ENCODE measurements at places on chromosomes 7 and 10.
A peak's percentile ranks its signal among the peaks of the same experiment; 100 is the strongest.

GRCh38 chr7:36967387-36967786 is 243.1 kb upstream of the AOAH start:
- peak; percentile 85 for DNase-seq

GRCh38 chr7:70728872-70729552 is 402.9 kb upstream of the GALNT17 start:
- DNase-seq, result no peak

GRCh38 chr7:6536262-6537260 is 14.7 kb downstream of the GRID2IP start:
- no peak for DNase-seq

GRCh38 chr10:104127411-104127810 is 5.4 kb downstream of the SFR1 start:
- DNase-seq, result no peak

- no peak for DNase-seq
Measured at GRCh38 chr10:29254123-29255046, 34.5 kb upstream of the LYZL1 start.

- DNase-seq, result no peak
Measured at GRCh38 chr7:157502701-157503111, 165.9 kb downstream of the DNAJB6 start.

DNA sequence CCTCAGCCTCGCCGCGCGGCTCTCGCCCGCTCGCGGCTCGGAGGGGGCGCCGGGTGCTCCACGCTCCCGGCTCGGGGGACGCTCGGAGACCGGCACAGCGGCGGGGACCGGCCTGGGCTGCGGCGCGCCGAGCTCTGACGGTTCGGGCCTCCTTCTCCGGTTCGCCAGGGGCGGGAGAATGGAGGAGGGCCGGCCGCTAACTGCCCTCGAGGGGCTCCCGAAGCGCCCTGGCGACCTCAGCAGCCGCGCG is 232 bp upstream of the GRID1 start:
- DNase-seq, result no peak

DNA sequence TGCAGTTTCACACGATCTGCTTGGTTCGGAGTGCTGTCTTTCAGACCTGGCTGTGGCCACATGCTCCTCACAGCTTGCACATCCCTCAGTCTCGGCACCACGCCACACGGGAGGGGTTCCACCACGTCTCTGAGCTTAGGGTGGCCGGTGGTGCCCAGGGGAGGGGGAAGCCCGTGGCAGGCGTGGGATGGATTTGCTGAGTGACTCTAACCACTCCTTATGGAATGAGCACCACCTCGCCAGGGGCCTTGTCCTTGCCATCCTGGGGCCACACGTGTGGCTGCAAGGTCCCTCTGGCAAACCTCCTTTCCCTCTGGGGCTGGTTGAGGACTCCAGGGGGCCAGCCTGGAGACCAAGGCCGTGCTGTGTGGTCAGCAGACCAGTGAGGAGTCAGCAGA is 29.1 kb upstream of the FAM20C start:
- DNase-seq, result no peak

DNA sequence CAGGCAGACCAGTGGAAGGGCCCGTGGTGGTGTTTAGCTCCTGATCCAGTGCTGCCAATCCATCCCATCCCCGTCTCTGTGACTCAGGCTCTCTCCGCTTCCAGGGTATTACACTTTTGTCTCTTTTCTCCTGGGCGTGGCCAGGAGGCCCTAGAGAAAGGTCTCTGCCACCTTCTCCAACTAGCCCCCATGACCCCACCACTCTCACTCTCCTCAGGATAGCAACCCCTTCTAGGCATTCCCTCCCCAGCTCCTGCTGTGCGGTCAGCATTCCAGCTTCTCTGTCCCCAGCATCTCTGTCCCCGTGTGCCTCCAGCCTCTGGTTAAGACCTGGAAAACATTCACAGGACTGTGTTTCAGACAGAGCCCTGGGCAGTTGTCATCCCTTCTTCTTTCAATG is 36.2 kb upstream of the R3HCC1L start:
- DNase-seq, result no peak

DNA sequence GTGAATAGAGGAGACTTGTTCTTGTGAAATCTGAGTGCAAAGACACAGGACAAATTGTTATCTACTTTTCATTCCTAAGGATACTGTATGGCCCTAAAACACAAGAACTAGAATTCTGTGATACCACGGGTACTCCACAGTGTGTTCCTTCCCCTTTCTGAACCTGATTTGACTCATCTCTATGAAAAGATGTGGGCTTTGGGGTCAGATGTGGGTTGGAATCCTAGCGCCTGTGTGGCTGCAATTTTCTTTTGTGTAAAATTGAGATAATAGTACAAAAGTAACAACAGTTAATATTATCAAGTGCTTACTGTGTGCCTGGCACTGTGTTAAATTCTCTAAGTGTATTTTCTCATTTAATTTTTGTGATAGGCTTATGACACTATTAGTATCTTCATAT is 8.1 kb downstream of the SRGN start:
- DNase-seq, result no peak

- no peak for DNase-seq
Measured at GRCh38 chr7:33137103-33137502, 7.7 kb downstream of the BBS9 start.

DNA sequence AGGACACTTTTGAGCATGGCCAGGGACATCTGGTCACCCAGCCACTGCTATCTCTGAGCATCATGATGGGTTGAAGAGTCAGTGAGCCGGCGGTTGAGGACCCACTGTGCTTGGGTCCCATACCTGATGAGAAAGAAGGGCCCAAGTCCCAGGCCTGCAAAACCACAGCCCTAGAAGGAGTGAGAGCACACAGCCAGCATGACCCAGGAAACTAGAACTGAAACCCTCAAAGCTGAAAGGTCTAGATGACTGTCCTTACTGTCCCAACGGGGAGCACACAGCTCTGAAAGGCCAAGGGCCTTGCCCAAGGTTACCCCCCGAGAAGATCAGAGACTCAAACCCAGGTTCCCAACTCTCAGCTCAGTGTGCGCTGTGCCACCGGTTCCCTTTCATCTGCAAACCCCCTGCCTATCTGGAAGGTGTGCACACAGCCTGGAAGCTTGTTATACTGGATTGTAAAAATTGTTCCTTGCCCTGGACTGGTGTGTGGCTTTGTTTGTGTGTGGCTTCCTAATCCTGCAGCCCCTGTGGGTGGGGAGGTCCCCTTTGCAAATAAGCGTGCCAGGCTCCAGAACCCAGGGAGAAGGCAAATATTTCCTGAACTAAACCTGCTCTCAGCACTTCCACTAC is 22.6 kb upstream of the PSAP start:
- no peak for DNase-seq

DNA sequence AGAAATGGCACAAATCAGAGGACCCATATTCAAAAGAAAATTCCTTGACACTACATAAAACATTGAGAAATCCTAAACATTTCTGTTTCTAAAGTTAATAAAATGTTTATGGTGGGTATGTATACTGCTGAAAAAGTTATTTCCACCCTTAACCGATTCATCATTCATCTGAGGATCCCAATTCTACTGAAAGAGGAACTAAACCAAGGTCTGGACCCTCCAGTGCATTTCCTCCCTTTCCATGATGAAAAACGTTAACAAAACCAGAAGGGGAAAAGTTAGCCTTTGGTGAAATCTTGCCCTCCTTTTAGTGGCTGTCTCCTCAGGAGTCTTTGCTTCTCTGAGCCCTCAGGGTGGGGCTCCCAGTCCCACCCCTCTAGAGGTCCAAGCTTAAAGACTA is 144.5 kb upstream of the ASAH2 start:
- DNase-seq, result no peak

DNA sequence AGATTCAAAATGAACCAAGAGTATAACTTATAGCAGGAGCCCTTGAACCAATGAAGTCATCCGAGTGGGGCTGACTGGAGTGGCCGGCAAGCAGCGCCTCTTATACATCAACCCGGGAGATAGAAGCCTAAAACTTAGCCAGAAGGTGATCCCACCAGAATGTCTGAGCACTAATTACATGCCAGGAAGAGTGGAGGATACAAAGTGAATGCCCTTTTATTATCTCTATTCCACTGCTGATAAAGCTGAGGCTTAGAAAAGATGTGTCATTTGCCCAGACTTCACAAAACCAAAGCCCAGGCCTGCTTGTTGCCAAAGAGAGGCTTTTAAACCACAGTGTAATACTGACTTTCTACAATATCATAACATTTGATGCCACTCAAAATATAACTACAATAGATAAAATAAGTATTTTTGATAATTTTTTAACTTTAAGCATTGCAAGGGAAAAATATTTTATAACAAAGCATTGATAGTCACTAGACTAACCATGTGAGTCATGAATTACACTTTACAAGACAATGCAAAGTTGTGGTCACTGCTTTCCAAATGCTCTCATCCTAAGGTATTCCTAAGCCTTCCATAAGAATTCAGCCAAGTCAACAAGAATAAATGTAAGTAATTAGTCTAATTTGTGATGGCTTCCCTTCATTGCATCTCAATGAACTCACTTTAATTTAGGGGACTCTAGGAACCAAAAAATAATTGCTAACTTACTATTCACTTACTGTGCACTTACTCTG is 58.6 kb upstream of the ARID5B start:
- peak; percentile 47 for DNase-seq

GRCh38 chr7:2354939-2355704 is 495 bp downstream of the EIF3B start:
- DNase-seq, result peak; percentile 25

GRCh38 chr10:23869548-23869947 is 339.4 kb upstream of the KIAA1217 start:
- no peak for DNase-seq

- no peak for DNase-seq
Measured at GRCh38 chr7:155373359-155374273, 75.9 kb downstream of the INSIG1 start.

GRCh38 chr10:68087685-68088401 is 12.8 kb upstream of the HERC4 start:
- no peak for DNase-seq

GRCh38 chr7:5377816-5378215 is 45.8 kb downstream of the TNRC18 start:
- no peak for DNase-seq

DNA sequence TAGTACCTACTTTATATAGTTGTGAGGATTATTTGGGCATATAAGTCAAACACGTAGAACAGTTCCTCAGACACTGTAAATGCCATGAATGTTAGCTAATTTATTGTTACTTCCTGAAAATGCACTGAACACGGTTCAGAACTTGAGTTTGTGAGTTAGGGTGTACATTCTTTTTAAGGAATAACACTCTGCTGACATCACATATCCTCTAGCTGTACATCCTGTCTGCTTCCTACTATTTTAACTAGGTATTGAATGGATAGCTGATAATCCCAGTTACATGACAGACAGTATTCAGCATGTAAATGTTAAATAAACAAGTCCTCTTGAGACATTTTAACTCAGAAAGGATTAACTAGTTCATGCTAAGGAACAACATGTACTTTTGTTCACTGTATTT is 16.0 kb downstream of the SAMD8 start:
- DNase-seq, result no peak

GRCh38 chr7:132609906-132610520 is 33.7 kb upstream of the PLXNA4 start:
- DNase-seq, result no peak

DNA sequence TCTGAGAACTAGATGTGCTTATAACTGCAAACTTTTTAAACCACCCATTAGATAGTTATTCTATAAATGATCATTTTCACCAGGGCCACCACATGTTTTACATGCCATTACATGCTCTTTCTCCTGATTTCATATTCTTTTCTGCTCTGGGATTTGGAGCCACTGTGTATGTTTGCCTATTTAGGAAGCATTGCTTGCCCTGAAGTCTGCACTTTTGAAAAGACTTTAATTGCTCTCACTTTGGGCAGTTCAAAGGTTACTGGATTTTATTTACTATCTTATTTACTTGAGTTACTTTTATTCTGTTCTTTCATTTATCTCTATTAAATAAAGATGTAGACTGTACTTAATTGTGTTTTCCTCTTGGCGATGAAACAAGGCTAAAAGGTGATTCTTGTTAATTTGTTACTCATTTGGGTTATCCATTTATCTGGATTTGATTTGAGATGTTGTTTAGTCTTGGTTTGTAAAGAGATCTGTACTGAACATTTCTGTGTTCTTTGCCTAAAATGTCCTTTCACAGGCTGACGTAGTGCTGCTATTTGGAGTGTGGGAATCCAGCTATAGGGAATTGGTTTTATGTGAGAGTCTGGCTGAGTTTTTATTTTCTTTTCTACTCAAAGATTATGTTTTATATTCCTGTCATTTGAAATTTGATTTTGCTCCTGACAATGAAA is 88.8 kb downstream of the SUGCT start:
- no peak for DNase-seq

- DNase-seq, result no peak
Measured at GRCh38 chr7:20216406-20217036, 663 bp downstream of the MACC1 start.

- no peak for DNase-seq
Measured at GRCh38 chr7:84207025-84207424, 12.4 kb upstream of the SEMA3A start.

DNA sequence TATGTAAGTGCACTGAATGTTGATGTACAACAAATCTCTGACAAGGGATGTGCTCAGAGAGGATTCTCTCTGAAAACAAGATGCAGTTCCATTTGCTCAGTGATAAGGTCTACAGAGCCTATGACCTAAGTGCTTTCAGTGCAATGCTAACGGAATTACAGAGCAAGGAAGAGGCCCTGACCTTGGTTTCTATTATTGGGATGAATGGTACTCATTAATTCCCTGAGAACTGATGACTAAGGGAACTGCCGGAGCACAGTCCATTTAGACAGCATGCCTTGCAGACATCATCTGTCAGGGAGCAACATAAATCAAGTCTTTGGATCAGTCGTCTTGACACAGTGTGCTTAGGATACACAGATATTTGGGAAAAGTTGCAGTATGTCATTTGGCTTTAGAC is 340.8 kb downstream of the PHTF2 start:
- DNase-seq, result peak; percentile 67

GRCh38 chr10:21943633-21944265 is 59.8 kb downstream of the DNAJC1 start:
- no peak for DNase-seq

- DNase-seq, result no peak
Measured at GRCh38 chr7:66869660-66870450, 51.2 kb upstream of the TMEM248 start.

GRCh38 chr10:110666673-110667072 is 22.5 kb downstream of the RBM20 start:
- no peak for DNase-seq

- no peak for DNase-seq
Measured at GRCh38 chr10:132528064-132528691, 9.4 kb upstream of the INPP5A start.

- DNase-seq, result no peak
Measured at GRCh38 chr7:73463260-73463659, 29.7 kb downstream of the FZD9 start.

GRCh38 chr7:78760620-78761355 is 692.7 kb downstream of the MAGI2 start:
- no peak for DNase-seq

GRCh38 chr10:101816913-101817336 is 1.3 kb downstream of the OGA start:
- DNase-seq, result no peak

DNA sequence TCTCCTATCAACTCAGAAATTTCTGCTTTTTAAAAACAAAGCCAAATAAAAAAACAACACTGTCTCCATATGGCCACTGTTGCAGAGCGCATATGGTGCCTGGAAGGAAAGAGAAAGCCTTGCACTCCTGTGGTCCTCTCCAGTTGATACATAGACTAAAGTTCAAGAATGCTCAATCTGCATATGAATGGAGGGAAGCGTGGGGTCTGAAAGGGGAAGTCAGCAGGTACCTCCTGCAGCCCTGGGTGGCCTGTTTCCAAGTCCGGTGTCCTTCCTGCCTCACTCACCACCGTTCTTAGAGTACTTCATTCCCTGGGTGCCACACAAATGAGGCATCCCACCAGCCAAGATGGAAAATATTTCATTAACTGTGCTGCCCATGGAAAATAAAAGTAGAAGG is 138.3 kb upstream of the PALS2 start:
- no peak for DNase-seq

Data from AG20443 (cell line).